Activated naive CD4-positive, alpha-beta T cell treated with anti-CD3 and anti-CD28 coated beads, Interleukin-2, amount 50 U/mL, for 72 hours (primary cell): ENCODE measurements at places on chromosomes 2 and 18. TPM values are rescaled to one million over a fixed set of nuclear protein-coding genes. Genes with fewer than 3 reads are reported as not detected.

SALL3 gene
- total RNA-seq: not detected

MAP2 gene
- 0.18 TPM for total RNA-seq

OR6B2 gene
- total RNA-seq: not detected

LYPD1 gene
- not detected for total RNA-seq

SERPINB3 gene
- not detected for total RNA-seq
